Astrocyte (in vitro differentiated cells and primary cell): ENCODE measurements at places on chromosomes 2 and 18. TPM values are rescaled to one million over a fixed set of nuclear protein-coding genes. Genes with fewer than 3 reads are reported as not detected.

DNA sequence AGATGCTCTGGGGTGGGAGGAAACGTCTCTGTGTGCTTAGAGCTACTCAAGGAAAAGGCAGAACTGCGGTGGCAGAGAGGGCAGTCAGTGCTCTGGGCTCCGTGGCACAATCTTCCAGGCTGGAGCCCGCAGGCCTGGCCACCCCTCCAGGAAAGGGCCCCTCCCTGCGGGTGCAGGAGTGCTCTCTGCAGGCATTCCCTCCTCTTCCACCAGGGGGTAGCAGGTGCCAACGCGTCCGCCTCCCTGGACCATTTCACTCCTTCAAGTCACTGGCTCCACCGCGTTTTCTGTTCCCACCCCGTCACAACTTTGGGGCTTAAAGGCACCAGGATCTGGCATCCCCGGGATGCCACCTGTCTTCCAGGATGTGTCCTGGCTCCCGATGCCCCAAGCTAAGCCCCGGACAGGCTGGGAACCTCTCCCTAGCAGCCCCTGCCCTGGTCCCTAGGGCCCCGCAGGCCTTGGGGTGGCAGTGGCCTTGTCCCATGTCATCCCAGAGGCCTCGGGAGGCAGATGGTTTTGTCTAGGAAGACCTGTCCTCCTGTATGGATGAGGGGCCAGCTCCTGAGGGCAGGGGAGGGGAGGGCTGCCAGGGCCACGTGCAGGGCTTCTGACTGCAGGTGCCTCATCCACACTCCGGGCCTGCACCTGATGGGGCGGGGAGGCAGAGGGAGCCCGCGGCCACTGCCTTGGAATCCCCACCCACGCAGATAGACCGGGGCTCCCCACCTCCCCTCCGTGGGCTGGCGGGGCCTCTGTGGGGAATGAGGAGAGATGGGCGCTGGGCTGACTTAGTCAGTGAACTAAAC is 26.4 kb downstream of the KCNIP3 start:
- no peak for DNase-seq

Gene IL1RL1
- 0.27 TPM in 1 of 2 replicates, not detected in the other for total RNA-seq

DNA sequence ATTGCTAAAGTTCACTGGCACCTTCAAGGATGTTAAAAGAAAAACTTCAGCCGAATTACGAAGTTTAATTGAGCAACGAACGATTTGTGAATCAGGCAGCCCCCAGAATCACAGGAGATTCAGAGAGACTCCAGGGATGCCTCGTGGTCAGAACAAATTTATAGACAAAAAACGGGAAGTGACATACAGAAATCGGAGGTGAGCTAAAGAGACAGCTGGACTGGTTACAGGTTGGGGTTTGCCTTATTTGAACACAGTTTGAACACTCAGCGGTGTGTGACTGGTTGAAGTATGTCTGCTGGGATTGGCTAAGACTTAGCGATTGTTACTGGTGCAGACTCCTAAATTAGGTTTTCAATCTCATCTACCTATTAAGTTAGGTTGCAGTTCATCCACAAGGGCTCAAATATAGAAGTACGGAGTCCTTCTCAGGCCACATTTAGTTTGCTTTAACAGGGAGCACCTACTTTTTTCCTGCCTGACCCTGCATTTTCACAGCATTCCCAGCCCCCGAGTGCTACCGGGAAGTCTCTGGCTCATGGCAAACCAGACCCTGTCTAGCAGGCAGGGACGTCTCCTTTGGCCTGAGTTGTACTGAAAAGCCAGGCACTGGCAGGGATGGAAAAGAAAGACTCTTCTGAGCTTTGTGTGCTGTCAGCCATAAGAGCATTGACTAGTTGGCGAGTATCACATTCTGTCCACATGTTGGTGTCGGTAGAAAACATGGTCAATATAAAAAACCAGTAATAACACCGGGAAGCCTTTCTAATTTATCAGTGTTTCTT is 41.1 kb downstream of the CDCA7 start:
- DNase-seq, result no peak

Gene AQP12B
- total RNA-seq, result not detected in 2 replicates

Gene UGT1A5
- total RNA-seq, result not detected in 2 replicates

Gene LIMS3
- 3.2 and 7.1 TPM in 2 replicates for total RNA-seq

DNA sequence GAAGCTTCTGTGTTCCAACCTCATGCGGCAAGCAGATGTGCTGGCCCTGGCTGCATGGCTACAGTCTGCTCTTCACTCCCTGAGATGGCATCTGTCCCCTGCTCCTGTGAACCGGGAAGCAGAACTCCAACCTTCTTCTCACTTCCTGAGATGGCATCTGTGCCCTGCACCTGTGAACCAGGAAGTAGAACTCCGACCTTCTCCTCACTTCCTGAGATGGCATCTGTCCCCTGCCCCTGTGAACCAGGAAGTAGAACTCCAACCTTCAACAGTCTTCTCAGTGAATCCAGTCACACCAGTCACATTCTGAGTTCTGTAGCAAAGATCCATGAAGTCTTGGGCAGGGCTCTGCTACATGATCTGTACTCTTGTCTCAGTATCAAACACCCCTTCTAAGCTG is 887.2 kb upstream of the KLHL29 start:
- DNase-seq, result no peak

GRCh38 chr18:61921621-61922235 is 28.9 kb upstream of the RNF152 start:
- no peak for DNase-seq

Gene DPP10
- total RNA-seq, result 1.1 and 1.3 TPM in 2 replicates

- DNase-seq, result no peak
Measured at GRCh38 chr18:10402871-10403559, 51.4 kb upstream of the APCDD1 start.

Gene RASGRP3
- total RNA-seq, result 2.0 and 2.8 TPM in 2 replicates

DNA sequence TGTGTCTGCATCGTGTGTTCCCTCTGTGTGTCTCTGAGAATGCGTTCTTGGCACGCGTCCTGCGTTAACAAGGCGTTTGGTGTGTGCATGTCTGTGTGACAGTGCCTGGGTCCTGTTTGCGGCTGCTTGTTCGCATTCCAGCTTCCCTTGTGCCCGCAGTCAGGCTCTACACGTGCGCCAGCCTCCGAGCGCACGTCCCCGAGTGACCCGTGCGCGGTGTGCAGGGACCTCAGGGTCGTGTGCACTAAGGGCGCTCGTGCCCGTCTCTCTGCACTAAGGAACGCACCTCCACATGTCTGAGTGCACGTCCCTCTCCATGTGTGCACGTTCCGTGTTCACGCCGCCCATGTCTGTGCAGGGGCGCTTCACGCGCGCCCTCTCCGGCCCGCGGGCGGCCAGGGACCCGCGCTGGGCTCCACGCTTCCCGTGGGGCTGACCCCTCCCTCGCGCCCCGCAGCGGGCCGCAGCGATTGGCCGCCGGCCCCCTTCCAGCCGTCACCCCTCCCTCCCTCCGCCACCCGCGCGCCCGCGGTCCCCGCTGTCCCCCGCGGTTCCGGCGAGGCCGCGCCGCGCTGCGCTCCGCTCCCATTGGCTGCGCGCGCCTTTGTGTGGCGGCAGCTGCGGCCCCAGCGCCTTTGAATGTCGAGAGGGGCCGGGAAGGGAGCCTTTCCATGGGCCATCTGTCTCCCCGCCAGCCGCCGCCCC is 229.4 kb downstream of the HAUS1 start:
- DNase-seq, result peak; percentile 20

DNA sequence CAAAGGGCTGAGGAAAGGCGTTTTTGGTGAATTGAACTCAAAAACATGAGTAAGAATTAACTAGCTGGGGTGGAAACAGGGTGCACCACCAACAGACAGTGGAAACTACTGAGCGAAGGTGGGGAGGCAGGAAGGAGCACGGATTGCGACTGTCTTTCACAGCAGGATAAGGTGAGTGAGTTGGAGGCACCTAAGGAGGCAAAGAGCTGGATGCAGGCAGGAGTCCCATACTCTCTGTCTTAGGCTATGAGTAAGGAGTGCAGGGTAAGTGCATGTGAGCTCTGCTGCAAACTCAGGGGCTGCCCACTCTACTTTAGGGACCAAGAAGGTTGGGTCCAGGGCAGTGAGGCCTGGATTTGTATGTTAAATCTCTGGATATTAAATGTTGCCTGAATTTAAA is 333.1 kb upstream of the ZNF521 start:
- no peak for DNase-seq

DNA sequence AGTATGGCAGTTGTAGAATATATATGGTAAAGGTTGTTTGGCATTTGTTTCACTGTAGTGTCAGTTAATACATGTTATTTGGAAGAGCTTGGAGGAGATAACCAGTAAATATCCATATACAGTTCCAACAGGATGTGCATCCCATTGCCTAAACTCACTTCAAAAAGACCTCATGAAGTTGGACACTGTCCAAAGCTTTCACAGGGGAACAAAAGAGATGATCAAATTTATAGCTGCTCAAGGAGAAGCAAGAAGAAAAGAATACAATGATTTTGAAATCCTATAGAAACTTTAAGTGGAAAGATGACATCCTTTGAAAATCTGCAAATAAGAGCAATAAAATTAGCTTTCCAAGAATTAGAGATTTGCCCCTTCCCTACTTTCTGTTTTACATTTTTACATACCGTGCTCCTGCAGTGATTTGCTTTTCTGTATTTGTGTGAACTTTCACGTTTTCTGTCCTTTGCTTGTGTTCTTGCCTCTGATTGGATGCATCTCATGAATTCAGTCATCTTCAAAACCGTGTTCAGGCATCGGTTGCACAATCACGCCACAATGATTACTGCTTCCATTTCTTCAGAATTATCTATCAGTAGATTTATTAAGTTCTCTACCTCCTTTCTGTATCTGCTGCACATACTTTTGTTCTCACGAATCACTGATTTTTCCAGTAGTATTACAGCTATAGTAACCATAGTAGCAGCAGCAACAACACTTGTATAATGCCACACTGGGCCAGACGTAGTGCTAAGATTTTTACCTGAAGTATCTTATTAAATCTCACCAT is 83.8 kb downstream of the PARD3B start:
- peak; percentile 29 for DNase-seq

GRCh38 chr2:186882511-186883071 is 33.6 kb upstream of the ZSWIM2 start:
- no peak for DNase-seq

- no peak for DNase-seq
Measured at GRCh38 chr2:136207030-136207623, 89.2 kb upstream of the CXCR4 start.

DNA sequence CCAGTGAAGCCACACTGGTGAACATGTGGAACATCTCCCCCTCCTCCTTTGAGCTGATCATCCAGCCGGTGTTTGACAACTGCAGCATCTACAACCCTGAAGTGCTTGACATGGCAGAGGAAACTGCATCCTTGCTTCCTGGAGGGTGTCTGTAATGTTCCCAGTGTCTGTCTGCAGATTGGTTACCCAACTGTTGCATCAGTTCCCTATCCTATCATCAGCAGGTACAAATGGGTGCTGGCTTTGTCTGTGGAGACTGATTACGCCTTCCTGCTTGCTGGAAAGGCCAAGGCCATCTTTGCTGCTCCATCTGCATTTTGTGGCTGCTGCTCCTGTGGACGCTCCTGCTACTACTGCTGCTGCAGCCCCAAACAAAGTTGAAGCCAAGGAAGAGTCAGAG is 83.5 kb downstream of the SKA1 start:
- no peak for DNase-seq

- no peak for DNase-seq
Measured at GRCh38 chr18:7190547-7191156, 40.2 kb upstream of the LRRC30 start.

Gene SERPINB4
- not detected in 2 replicates for total RNA-seq

DNA sequence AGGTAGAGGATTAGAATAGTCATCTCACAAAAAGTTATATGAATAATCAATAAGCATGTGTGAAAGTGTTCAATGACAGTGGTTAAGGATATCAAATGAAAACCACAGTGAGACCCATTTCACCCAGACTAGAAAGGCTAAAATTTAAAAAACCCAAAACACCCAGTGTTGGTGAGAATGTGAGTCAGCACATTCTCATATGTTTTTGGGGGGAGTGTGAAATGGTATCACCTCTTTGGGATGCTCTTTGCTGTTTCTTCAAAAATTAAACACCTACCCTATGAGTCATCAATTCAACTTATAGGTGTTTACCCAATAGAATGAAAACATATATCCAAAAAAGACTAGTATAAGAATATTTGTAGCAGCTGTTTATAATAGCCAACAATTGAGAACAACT is 69.8 kb downstream of the MAP3K20 start:
- DNase-seq, result no peak

DNA sequence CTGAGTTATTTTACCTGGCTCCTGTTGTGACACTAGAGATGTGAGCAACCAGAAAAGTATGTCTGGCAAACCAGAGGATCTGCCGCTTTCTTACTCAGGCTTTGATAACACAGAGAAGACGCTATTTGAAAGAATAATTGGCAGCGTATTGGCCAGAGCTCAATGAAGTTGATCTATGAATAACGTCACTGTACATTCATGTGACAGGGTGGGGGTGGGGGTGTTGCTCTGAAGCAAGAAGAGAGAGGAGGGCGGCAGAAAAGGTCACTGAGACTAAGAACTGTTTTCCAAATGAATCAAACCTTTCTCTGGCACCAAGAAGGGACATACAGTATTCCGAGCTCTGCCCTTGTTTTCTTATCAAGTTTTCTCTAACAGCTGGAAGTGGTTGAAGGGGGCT is 1.7 kb upstream of the ONECUT2 start:
- DNase-seq, result no peak

Gene TNS1
- total RNA-seq, result 219 and 264 TPM in 2 replicates

GRCh38 chr2:168699844-168700417 is 102.5 kb upstream of the NOSTRIN start:
- DNase-seq, result peak; percentile 52

DNA sequence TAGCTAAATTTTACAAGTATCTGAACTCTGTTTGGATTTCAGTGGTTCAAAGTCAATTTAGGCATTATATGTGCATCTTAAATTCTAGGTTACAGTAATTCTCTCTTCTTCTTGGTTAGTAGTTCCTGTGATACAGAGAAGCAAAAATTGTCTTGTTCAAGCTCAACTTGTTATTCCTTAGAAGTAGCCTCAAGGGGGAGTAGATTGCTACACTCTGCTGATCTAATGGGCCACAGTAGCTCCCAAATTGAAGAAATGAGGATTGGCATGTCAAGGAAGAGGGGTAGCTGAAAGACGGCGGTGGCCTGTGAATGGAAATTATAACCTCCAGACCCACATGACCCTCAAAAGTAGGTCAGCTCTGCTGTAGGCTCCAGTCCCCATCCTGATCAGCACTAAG is 334.7 kb downstream of the HRH4 start:
- DNase-seq, result no peak

Gene MAL
- total RNA-seq, result 0.41 TPM in 1 of 2 replicates, not detected in the other

DNA sequence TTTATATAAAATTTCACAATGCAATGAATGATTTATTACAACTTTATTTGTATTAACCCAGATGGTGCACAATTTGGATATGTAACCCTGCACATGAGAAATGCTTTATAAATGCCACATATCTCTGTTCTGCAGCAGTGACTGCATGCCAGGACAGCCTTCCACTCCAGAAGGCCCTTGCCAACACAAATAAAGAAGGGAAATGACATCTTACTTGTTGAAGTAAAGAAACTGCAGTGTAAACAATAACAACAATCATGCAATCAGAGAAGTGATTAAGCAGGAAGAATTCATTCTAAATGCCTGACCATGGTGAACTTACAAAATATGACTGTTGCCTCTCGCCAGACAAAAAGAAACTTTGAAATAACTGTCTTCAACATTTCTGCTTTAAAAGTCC is 129.9 kb upstream of the CHST9 start:
- no peak for DNase-seq

DNA sequence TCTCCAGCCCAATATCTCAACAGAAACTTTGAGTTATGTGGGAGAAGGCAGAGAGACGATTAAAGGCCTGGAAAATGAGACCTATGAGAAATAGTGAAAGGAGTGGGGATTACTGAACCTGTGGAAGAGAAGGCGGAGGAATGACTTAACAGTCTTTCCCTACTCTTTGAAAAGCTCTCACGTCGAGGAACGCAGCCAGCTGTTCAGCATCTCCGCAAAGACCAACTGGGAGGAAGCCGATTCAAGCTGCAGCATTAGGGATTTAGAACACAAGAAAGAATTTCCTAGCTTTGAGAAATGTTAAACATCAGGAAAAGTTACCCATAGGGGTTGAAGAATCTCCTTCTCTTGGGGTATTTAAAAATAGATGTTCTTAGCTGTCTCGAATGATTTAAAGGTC is 233.2 kb upstream of the PARD3B start:
- DNase-seq, result no peak
